ENCODE measurements at places on chromosomes 1 and 21.
A peak's percentile ranks its signal among the peaks of the same experiment; 100 is the strongest.

- H3K36me3 ChIP-seq: no peaks in the 10 kb centered on the region
- H3K4me1 ChIP-seq: no peaks in the 10 kb centered on the region
- no peak overlapping the region for H3K4me3 ChIP-seq
- H3K27ac ChIP-seq: no peak overlapping the region
- no peaks in the 10 kb centered on the region for H3K27me3 ChIP-seq
Measured at GRCh38 chr1:24968941-24969585, 39.0 kb upstream of the RUNX3 start.

DNA sequence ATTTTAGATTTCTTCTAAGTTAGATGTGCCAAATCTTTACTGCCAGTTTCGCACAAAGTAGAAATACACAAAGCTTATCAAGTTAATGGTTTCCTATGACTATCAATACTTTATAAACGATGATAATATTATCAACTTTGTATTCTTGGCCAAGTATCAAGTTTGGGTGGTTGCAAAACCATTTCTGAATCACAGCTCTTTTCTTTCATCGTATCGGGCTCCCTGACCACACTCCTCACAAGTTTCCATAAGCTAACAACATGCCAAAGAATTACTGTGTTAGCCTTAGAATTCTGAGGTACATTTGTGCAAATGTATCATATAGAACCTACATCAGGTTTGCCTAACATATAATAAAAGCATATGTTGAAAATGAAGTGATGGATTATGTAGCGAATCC lies 311.0 kb downstream of the KCTD3 start:
- no peak overlapping the region for H3K27ac ChIP-seq
- no peaks in the 10 kb centered on the region for H3K4me1 ChIP-seq

- no peaks in the 10 kb centered on the region for H3K4me1 ChIP-seq
- H3K27ac ChIP-seq: no peak overlapping the region
- no peak overlapping the region for H3K4me3 ChIP-seq
- no peaks in the 10 kb centered on the region for H3K27me3 ChIP-seq
Measured at GRCh38 chr1:242873661-242874060, 349.2 kb upstream of the PLD5 start.

- H3K36me3 ChIP-seq: no peaks in the 10 kb centered on the region
- no peak for DNase-seq
- no peaks in the 10 kb centered on the region for H3K27me3 ChIP-seq
- no peak overlapping the region for H3K4me3 ChIP-seq
Measured at GRCh38 chr1:202158810-202159533, 1.4 kb downstream of the PTPN7 start.

DNA sequence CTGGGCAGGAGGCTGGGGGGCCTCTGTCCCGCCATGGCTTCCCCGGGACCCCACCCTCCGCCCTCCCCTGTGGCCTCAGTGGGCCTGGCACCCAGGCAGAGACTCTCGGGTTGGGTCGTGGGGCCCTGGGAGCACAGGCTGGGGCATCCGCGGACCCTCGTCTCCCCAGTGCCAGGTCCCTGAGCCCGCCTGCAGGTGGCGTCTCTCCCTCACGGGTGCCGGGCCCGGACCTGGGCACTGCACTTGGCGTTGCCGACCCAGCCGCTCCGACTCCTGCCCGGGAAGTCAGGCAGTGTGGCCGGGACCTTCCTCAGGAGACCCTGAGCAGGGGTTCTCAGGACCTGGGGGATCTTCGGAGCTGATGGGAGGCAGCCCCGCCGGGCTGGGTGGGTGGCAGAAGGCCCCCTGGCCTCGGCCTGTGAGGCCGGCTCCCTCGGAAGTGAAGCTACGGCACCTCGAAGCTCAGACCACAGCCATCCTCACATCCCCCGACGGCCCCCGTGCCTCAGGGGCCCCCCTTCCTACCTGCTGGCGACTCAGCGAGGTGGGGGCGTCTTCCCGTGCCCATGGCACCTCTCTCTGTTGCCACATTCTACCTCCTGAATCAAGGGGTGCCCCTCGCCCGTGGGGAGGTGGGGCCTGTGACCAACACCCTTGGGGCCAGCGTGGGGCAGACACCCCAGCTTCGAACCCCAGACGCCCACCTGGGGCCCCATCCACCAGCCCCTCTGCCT lies 6.4 kb upstream of the C1orf159 start:
- no peaks in the 10 kb centered on the region for H3K27me3 ChIP-seq
- peak; percentile 92 for DNase-seq
- no peaks in the 10 kb centered on the region for H3K36me3 ChIP-seq
- H3K4me3 ChIP-seq: no peak overlapping the region

GRCh38 chr1:20962576-20963258 lies 175.6 kb upstream of the HP1BP3 start:
- DNase-seq: no peak
- no peaks in the 10 kb centered on the region for H3K36me3 ChIP-seq
- no peak overlapping the region for H3K27ac ChIP-seq
- H3K27me3 ChIP-seq: no peaks in the 10 kb centered on the region

DNA sequence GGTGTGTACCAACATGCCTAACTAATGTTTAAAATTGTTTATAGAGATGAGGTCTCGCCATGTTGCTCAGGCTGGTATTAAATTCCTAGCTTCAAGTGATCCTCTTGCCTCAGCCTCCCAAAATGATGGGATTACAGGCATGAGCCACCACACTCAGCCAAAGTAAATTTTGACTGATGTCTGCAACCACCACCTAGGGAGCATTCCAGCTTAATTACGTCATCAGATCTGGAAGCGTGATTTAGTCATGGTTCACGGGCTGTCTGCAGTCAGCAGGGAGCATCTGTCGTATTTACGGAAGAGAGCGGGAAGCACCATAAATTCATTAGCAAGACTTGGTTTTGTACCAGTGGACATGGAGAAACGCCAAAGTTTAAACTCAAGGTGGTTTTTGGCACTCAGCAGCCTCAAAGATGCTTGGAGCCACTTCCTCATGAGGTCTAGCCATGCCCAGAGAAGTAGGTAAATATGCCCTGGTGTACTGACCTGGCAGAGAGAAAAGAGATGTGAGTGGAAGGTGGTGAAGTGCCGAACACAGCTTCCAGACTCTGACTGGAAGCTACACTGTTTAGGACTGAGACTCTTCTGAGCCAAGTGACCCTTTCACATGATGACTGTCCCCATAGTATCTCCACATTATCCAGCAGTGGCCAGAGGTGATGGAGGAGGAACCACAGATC lies 60.8 kb upstream of the SLC35F3 start:
- H3K27ac ChIP-seq: no peak overlapping the region
- no peaks in the 10 kb centered on the region for H3K4me1 ChIP-seq

DNA sequence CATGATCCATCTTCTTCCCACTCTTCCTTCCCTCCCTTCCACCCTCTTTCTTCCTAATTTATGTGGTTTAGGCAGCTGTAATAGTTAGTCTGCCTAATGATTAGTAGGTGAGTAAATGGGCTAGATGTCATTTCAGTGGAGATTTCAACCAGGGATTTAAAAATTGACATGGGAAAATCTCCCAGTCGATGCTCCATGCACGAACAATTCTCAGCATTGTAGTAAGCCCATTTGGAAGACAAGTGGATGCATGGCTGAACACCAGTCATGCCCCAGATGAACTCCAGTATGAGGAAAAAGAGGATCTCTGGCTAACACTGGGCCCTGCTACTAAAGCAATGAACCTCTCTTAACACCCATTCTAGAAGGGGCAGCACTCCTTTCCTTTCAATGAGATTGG lies 25.3 kb downstream of the CHI3L2 start:
- H3K4me1 ChIP-seq: no peaks in the 10 kb centered on the region
- no peak overlapping the region for H3K27ac ChIP-seq
- DNase-seq: no peak
- no peaks in the 10 kb centered on the region for H3K27me3 ChIP-seq
- H3K36me3 ChIP-seq: no peaks in the 10 kb centered on the region
- H3K4me3 ChIP-seq: no peak overlapping the region

DNA sequence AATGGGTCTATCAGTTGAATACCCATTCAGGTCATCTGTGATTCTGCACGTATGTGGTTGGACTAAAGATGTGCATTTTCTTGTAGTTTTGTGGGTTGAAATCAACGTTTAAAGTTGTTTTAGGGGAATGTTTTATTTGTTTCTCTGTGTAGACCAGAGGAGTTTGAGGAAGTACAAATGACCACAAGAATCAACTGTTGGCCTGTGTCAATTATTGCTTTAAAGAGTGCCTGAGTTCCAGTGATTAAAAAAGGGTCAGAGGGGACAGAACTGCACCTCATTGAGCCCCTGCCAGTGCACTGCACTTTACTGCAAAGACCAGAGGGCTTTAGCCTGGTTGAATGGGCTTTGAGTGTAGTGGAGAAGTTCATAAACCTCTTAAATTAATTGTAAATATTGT lies 190.3 kb downstream of the VPS13D start:
- no peaks in the 10 kb centered on the region for H3K4me1 ChIP-seq
- no peak for DNase-seq
- H3K27ac ChIP-seq: no peak overlapping the region
- no peaks in the 10 kb centered on the region for H3K27me3 ChIP-seq

- no peak for DNase-seq
- no peaks in the 10 kb centered on the region for H3K36me3 ChIP-seq
- H3K27me3 ChIP-seq: no peaks in the 10 kb centered on the region
- no peak overlapping the region for H3K27ac ChIP-seq
- H3K4me1 ChIP-seq: peaks cover 20% of the 10 kb centered on the region
Measured at GRCh38 chr1:213138391-213138790, 87.3 kb downstream of the RPS6KC1 start.

- DNase-seq: no peak
- H3K4me1 ChIP-seq: no peaks in the 10 kb centered on the region
- no peak overlapping the region for H3K4me3 ChIP-seq
- H3K36me3 ChIP-seq: no peaks in the 10 kb centered on the region
- no peak overlapping the region for H3K27ac ChIP-seq
Measured at GRCh38 chr1:88618331-88618730, 65.7 kb upstream of the PKN2 start.

GRCh38 chr1:11320153-11320936 lies 47.3 kb downstream of the UBIAD1 start:
- no peak overlapping the region for H3K4me3 ChIP-seq
- no peak overlapping the region for H3K27ac ChIP-seq
- H3K27me3 ChIP-seq: peaks cover 3% of the 10 kb centered on the region
- no peaks in the 10 kb centered on the region for H3K36me3 ChIP-seq

DNA sequence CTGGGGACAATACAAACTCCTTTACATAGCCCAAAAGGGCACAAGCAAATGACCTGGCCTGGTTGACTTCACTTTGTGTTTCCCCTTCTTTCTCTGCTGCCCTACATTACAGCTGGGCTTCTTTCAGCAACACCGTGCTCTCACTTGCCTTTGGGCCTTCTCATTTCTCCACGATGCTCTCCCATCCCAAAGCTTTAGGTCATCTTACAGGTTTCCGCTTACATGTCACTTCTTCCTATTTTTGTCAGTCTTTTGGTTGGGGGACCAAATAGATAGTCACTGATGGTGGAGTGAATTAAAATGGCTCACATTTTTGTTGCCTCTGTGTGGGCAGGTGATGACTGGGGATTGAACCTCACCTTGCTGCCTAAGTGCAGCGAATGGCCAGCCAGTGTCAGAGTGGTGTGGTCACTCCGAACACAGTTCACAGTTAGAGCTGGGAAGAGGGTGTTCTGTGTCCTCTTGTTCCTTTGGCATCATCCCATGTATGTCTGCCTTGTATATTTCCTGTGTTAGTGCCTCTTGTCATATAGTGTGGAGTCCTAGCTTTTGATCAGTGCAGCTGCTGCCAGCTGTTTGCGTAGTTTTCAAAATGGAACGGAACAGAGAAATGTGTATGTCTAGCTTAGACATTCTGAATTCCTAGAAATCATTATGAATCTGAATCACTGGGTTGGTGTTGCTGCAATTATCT lies 134.8 kb downstream of the NOS1AP start:
- no peak overlapping the region for H3K27ac ChIP-seq
- no peaks in the 10 kb centered on the region for H3K27me3 ChIP-seq
- H3K36me3 ChIP-seq: no peaks in the 10 kb centered on the region
- no peak overlapping the region for H3K4me3 ChIP-seq
- DNase-seq: no peak

Measured in hepatocyte (in vitro differentiated cells).